ENCODE measurements at places on chromosomes 1 and 21.

GRCh38 chr1:1354271-1355247 is 3.8 kb downstream of the MXRA8 start:
- no peak for DNase-seq

DNA sequence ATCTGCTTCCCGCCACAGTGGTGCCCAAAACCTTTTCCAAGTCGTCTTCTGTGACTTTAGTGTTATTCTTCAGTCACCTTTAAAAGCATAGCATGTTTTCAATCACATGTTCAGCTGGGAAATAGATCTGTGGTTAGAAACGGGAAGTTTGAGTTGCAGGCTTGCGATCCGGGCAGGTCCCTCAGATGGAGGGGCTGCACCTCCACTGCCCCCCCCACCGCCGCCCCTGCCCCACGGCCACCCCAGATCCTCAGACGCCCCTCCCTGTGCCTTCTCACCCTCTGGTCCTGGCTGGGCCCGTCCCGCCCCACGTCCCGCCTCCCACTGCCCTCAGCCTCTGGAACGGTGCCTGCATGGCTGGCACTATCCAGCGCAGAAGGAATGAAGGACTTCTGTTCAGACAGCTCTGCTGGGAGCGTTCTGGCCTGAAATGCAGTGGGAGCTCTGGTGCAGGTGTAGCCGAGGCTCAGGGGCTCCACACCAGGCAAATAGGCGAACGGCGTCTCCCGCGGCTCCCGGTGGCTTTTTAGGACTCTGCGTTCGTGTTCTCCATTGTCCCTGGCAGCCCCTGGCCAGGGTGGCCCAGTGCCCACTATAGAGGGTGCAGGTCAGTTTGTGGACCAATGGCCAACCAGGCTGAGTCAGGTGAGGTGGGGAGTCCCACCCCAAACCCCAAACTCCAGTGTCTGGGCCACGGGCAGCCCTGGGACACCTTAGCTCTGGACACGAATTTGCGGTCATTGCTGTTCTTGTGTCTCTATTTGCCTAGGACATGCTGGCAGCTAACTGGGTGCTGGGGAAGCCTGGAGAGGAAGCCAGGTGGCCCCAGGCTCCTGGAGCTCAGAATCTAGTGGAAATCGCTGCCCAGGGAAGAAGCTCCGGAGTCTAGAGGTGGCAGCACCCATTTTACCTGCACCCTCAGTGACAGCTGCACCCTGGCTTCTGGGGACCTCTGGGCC is 67.1 kb downstream of the FAAP20 start:
- DNase-seq: no peak

GRCh38 chr1:15226388-15227255 is 20.4 kb upstream of the FHAD1 start:
- no peak for DNase-seq

DNA sequence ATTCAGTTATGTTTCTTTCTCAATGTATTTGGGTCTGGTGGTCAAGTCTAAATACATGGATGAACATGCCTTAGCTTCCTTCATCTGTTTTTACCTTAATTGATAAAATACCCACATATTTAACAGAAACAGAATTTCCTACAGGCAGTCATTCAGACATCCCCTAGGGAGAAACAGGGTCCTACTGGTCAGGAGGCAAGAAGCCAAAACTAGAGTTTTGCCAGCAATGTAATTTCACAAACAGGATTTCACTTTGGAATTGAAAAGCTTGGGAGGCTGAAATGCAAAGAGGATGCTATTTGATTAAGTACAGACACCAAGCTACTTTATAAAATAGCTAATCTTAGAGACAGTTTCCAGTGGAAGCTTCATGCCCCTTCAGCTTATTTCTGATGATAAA is 224.2 kb downstream of the SIPA1L2 start:
- DNase-seq: no peak

GRCh38 chr21:17441370-17441769 is 71.5 kb upstream of the CXADR start:
- DNase-seq: no peak

DNA sequence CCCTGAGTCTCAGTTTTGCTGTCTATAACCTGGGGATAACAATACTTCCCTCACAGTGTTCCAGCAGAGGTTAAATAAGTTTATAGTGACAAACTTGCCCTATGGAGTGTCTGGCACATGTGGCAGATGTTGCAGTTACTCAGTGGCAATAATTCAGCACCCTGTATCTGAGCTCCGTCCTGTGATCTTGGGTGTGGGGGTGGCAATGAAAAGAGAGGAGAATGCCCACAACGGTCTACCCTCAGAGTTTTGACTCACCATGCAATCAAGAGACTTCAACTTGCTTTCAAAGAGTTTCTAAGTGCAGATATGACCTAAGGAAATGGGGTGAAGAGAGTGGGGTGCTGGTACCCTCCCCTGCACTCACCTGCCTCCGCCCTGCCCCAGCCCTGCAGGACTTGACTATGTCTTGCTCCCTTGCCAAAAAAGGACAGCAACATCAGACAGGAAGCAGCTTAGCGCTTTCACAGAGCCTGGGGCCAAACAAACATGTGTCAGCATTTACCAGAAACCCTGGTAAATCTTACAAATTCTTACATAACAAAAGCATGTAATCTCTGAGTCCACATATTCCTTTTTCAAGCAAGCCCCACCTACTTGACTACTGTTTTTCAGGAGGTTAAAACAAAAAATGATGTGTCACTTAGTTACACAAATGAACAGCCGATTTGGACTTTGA is 185.1 kb upstream of the CAMK1G start:
- DNase-seq: no peak

DNA sequence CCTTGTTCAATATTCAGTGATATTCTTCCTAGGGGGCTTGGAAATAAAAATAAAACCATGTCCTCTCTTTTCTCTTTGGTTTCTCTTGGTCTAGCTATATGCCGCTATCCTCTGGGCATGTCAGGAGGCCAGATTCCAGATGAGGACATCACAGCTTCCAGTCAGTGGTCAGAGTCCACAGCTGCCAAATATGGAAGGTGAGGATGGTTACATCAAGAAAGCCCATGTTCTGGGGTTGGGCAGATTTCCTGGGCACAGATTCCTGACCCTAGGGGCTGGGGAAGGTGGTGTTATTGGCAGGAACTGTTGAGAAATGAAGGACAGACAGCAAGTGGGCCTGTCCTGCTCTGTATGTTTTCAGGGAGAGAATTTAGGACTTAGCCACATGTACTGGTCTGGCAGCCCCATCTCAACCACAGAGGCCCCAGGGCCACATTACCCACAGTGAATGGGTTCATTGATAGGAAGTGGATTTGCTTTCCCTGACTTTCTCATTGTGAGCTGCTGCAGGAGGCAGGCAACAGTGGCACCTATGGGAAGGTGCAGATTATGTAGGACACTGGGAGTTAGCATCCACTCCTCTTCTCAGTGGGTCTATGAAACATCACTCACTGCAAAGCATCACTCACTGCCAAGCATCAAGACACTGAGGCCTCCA is 37.4 kb upstream of the HSD17B7 start:
- DNase-seq: no peak

- no peak for DNase-seq
Observed at GRCh38 chr1:41874151-41874719, 44.5 kb downstream of the HIVEP3 start.

DNA sequence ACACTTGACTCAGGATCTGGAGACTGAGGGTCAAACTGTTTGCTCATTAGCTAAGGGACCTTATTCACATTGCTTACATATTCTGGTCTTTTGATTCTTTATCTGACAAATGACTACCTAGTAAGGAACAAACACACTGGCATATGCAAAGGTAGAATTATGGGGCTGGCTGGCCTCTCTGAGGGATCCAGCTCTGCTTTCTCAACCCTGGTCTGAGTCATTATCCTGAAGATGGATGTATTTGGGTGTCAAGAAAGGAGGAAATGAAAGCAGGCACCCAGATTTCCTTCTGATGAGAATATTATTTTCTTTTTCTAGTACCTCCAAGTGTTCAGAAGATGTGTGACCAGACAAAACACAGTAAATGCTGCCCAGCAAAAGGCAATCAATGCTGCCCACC is 6.0 kb downstream of the SMCP start:
- no peak for DNase-seq

GRCh38 chr1:229563241-229563640 is 4.7 kb upstream of the ABCB10 start:
- no peak for DNase-seq

GRCh38 chr1:9573723-9574122 is 15.0 kb upstream of the TMEM201 start:
- no peak for DNase-seq

DNA sequence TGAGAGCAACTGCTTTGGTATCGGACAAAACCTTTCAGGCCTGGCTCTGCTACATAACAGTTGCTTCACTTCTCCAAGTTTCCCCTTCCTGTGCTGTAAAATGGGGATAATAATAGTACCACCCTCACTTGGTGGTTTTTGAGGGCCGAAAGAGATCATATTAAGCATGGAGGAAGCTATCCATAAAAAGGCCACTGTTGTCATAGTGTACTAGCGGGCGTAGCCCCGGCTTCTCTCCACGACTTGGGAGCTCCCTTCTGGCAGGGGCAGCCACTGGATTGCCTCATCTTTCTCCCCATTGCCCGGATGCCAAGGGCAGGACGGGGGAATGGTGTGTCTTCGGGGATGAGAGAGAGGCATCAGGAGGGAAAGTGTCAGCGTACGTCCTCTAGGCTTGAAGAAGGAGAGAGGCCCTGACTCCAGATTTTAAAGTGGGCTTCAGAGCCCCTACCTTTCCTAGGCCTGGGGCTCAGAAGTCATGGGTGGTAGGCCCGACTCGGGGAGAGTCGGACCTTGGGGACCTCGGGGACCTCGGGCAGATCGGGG is 548 bp upstream of the MFSD2A start:
- no peak for DNase-seq

DNA sequence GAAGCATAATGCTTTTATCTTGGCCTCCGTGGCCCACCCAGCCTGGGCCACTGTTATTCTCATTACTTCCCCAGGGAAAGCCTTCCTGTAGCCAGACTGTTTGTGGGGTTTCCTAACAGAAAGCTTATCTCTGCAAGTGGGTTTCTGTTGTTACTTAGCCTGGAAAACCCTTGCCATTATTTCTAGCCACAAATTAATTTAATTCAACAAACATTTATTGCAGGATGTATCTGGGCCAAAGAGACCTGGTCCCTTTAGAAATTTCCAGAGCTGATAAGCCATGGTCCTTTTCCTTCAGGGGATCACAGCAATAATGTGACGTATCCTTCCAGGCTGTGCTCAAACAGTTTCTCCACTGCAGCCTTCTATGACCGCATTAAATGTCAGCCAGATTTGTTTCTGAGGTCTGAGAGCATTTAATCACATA is 20.9 kb downstream of the TNN start:
- no peak for DNase-seq

- DNase-seq: no peak
Observed at GRCh38 chr1:150132372-150132771, 17.3 kb upstream of the PLEKHO1 start.

GRCh38 chr1:192401825-192402224 is 85.0 kb downstream of the RGS21 start:
- DNase-seq: no peak

DNA sequence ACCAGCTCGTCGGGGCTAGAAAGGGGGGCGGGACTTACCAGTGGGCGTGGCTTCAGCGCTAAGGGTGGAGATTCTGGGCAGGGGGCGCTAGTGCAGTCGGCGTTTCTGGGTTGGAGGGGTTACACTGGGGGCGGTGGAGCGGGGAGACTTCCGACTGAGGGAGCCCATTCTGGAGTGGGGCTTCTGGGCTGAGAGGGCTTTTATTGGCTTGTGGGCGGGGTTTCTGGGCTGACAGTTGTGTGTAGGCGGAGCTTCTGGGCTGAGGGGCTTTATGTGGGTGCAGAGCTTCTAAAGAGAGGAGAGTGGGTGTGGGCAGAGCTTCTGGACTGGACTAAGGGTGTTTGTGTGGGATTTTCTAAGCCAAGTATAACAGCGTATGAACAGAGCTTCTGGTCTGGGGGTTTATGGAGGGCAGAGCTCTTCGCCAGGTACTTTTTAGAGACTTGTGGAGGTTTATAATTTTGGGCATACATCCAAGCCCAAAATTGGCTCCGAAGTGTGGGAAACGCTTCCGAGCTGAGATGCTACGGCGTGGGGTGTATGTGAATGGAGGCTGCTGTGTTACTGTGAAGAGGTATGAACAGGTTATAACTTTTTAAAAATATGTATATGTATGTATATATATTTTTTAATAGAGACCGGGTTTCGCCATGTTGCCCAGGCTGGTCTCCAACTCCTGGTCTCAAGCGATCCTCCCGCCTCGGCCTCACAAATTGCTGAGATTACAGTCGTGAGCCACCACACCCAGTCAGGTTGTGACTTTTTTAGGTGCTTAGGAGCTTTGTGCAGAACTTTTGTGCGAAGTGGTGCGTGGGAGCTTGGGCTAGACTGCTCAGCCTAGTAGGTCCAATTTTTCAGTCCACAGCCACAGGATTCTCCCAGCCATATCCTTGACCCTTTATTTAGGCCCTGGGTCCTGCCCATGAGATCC is 825 bp downstream of the TMEM39B start:
- DNase-seq: no peak

- no peak for DNase-seq
Observed at GRCh38 chr1:238647877-238648276, 738.5 kb upstream of the CHRM3 start.

All from activated naive CD8-positive, alpha-beta T cell treated with anti-CD3 and anti-CD28 coated beads, Interleukin-2, amount 50 U/mL, for 24 hours (primary cell).